ENCODE measurements at places on chromosomes 4 and X.

DNA sequence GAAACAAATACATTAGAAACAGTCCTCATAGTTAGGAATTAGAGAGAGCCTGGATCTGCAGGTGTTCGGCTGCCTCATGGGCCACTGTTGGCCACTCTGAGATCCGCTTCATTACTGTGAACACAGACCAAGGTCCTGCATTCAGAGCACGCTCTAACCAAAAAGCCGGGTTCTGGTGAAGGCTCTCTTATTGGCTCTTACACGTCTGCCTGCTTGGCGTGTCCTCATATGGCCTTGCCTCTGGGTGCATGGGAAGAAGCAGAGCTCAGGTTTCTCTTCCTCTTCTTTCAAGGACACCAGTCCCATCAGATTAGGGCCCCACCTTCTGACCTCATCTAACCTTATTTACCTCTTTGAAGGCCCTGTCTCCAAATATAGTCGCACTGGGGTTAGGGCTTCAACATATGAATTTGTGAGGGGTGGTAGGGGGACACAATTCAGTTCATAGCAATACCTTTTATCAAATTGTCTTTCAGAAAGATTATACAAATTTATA lies 37.1 kb upstream of the ELF2 start:
- DNase-seq: peak; percentile 6

DNA sequence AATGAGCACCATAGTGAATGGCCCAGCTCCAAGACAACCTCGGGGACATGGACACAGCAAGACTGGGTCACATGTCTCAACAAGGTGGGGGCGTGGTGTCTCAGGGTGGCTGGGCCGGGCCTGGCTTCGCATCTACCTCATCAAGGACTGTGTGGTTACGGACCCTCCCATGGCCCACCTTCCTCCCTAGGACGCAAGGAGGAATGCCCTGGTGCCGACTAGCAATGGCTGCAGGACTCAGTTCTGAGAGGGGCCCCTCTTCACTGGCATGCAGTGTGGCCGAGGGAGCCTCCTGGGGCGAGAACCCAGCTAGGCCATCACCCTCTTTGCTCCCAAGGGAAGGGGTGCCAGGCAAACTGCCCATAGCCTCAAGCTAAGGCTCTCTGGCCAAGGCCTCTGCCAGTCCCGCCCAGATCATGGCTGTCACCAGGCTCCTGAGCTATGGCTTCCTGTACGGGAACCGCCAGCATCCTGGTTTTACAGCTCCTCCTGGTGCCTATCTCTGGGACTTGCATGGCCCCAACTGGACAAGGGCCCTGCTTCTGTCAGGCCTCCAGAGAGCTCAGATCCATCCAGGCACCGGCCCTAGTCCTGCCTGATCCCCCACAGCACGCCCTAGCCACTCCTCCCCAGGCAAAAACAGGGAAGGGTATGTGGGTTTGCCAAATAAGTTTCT lies 218.0 kb upstream of the AGTR2 start:
- DNase-seq: no peak

DNA sequence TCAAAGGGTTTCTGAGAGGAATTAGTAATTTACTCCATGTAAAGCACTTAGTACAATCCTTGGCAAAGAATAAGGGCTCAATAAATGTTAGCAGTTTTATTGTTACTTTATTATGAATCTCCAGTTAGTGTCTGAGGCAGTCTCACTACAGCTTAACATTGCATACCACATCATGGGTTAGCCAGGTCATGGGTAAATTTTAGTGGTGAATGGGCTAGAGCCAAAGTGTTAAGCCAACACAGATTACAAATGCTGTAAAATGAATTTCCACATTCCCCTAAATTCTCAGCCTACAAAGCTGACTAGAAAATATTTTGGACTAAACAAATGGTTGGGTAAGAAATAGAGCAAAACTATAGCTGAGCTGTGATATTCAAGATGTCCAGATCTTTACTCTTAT lies 72.4 kb downstream of the NRK start:
- no peak for DNase-seq

- no peak for DNase-seq
Measured at GRCh38 chr4:119210775-119211174, 1.7 kb upstream of the USP53 start.

GRCh38 chr4:37960679-37961450 lies 667 bp downstream of the PTTG2 start:
- DNase-seq: no peak

GRCh38 chr4:163694385-163694784 lies 199.9 kb downstream of the TMA16 start:
- no peak for DNase-seq

DNA sequence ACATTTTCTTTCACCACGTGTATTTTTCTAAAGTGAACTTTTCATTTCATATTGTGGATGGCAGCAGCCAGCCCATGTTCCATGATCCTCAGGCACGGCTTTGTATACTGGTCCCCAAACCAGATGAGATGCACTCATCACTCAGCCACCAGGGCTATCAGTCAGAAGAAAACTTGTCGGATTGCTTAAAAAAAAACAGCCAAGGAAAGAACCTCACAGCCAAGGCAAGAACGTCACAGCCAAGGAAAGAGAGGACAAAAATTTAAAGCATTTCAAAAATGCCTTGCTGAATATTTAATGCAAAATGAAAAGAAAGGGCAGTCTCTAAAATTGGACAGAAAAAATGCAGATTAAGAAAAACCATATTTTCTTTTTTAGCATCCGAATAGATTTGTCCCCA lies 333.3 kb downstream of the PDGFC start:
- DNase-seq: no peak

- DNase-seq: no peak
Measured at GRCh38 chrX:22559506-22559905, 286.8 kb downstream of the CBLL2 start.

GRCh38 chrX:126065901-126066660 lies 100.0 kb downstream of the DCAF12L2 start:
- no peak for DNase-seq

GRCh38 chr4:96356591-96357370 lies 516.9 kb downstream of the PDHA2 start:
- DNase-seq: no peak

DNA sequence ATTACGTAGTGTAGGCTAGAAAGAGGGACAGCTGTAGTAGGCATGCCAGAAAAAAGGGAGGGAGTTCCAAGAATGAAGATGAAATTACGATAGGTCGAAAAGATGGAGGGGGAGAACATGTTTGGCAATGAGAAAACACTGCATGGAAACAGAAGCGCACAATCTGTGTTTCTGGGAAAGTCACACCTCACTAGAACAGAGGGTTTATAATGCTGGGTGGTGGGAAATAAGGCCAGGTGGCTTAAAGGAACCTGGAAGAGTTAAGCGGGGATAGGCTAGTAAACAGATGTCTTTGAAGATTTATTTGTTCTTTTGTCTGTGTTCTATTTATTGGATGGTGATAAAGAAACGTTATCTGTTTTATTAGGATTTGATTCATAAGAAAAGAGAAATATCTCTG lies 29.1 kb downstream of the TRAPPC11 start:
- DNase-seq: no peak

DNA sequence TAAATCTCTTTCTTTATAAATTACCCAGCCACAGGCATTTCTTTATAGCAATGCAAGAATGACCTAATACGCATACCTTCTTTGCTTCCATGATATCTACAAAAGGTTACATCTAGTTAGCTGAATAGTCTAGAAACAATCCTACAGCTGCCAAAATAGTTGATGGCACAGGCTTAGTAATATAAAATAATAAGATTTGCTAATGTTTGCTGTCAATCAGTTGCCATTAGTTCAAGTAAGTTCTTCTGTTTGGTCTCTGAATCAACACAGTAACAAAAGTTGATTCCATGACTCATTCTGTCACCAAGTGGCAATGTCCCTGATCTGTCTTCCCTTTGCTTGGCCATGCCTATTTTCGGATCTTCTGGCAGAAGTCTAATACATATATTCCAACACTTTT lies 470.2 kb downstream of the SPRY1 start:
- no peak for DNase-seq

DNA sequence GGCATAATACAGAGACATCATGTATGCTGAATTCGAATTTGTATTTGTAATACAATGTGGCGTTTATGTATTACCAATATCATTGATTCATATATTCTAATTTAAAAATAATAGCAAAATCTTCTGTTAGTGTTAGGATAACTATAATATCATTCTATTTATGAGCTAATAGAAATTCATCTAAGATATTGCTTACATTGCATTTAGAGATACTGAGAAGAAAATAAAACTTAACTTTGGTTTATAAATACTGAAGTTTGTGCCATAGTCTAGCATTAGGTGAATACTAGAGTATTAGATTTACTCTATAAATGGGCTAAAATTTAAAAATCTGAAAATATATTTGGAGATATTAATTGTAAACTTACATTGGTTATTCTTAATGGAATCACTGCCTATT lies 1590.6 kb downstream of the PCDH18 start:
- no peak for DNase-seq

DNA sequence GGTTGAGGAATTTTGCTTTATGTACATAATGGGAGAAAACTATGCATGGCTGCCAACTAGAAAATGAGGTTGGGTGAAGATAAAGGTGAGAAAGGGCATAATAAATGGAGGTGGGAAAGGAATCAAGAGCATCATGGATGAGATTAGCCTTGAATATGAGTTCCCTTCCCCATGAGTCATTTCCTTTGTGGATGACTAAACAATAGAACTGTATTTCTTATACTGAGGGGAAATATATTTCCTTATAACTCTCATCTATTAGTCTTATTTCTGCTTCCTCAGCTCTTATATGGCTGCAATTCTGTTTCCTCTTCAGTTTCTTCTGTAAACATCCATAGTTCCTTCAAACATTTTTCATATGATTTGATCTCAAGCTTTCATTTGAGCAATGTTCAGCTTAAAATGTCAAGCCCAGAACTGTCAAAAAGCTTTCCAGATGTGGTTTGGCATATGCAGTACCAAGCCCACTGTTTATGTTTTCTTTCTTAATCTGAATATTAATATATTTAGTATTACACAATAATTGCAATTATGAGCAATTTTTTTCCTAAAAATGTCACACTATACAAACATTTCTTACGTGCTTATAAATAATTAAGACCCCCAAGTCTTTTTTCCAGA lies 100.7 kb upstream of the GRPR start:
- no peak for DNase-seq

GRCh38 chr4:139163806-139164206 lies 13.2 kb downstream of the ELF2 start:
- no peak for DNase-seq

DNA sequence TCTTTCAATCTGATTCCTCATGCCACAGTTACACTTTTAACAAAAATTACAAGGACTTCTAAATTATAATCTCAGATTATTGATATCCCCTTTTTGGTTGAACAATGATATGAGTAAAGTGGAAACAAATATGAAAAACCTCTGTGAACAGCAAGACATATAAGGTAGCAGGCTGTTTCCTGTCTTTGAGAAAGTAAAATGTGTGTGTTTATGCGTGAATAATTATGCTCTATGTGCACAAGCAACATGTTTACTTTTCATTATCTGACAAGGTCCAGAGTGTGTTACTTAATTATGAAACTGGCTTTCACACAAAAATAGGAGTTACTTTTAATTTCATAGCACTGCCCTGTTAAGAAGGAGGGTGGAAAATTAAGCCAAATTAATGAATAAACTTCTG lies 43.1 kb downstream of the DDIT4L start:
- no peak for DNase-seq

DNA sequence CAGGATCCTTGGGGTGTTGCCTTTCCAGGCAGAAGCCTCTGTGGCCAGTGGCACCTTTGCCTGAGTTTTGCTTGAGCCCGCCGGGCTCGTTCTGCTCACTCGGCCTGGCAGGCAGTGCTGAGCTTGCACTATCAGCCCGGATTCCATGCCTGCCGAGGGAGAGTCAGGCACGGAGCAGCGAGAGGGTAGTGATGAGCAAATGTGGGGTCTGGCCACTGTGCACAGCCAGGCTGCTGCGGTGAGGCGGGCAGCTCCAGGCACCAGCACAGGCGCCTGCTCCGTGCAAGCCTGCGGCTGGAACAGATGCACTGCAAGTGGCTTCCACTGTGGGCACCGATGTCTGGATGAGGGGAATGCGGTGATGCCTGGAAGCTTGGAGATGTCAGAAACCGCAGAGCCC lies 619.2 kb downstream of the RAPGEF2 start:
- no peak for DNase-seq

DNA sequence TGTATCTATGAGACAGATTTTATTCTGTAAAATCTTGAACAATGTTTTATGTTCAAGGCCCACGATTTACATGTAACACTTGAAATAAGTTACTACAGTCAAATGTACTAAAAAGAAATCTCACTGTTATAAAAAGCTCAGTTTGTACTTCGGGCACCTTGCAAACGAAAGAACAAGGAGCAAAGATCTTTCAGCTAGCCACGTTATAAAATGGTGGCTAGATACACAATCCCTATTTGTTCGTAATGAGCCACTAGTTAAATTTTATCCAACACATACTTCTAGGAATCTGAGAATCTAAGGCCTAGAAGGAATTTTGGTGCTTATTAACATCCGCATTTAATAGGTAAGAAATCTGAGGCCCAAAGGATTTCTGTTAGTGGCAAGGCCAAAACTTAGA lies 2.5 kb downstream of the ARHGEF9 start:
- no peak for DNase-seq

- no peak for DNase-seq
Measured at GRCh38 chr4:144634978-144635747, 10.8 kb upstream of the HHIP start.

DNA sequence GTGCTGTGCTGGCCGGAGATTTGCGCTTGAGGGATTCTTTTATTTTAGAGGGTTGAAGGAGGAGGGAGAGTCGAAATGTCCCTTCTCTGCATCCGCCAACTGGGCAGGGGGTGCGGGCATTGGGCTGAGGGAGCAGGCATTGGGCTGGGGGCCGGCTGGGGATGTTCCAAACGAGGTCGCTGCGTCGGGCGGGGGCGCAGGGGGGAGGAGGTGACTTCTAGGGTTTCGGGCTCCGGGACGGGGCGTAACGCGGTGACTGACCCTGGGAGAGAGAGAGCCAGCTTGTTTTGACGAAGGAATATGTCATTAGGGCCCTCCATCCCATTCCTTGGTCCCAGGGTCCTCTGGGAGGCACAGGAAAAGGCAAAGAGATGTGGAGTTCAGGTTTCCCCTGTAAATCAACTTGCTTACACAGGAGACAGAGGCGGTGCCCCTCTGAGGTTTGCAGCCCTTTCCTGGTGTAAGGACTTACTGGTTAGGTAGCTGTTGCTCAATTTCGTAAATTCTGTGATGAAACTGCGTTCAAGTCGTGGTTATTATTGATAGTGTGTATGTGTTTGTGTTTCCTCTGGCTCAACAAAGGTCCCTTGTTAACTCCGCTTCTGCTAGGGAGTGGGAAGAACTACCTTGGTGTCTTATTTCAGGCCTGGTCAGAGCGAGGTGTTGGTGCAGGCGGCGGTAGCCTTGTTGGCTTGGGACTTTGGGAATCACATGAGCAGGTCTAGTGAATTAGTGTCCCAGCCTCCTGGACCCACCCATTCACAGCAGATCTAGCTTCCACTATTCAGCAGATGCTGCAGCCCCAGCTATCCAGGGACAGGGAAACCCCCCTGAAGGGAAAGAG lies 716 bp downstream of the FHIP1A start:
- DNase-seq: no peak

- no peak for DNase-seq
Measured at GRCh38 chrX:78506248-78506647, 152.9 kb downstream of the RTL3 start.

Measured in CD4-positive, alpha-beta T cell treated with Interleukin-4 for 4 hours (primary cell).